Stimulated activated CD8-positive, alpha-beta memory T cell treated with anti-CD3 and anti-CD28 coated beads, Interleukin-7, amount 100 ng/mL, for 1 hour (primary cell): ENCODE measurements at places on chromosomes 12 and 14.

GRCh38 chr14:74891870-74892269 lies 10.2 kb downstream of the DLST start:
- DNase-seq = no peak

GRCh38 chr14:56341766-56342493 lies 223.7 kb downstream of the PELI2 start:
- no peak for DNase-seq

DNA sequence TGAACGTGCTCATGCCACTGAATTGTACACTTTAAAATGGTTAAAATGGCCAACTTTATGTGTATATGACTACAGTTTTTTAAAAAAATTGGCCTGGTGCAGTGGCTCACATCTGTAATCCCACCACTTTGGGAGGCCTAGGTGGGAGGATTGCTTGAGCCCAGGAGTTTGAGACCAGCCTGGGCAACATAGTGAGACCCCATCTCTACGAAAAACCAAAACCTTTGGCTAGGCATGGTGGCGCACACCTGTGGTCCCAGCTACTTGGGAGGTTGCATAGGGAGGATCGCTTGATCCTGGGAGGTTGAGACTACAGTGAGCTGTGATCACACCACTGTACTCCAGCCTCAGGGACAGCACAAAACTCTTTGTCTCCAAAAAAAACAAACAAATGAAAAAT lies 5.3 kb downstream of the BRI3BP start:
- no peak for DNase-seq

DNA sequence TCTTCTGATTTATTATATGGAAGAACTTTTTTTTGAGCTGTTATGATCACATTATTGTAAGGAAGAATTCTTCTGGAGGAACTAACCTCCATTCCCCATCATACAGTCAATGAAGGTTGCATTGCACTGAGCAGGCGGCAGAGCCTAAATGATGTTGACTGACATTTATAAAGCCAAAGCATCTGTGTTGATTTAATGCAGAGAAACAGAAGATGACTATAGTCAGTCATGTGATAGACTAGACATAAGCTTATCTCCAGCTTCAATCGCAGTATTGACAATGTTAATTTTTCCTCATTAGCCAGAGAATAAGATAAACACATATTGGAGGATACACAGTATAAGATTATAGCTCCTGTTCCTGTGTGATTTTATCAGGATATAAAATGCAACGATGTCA lies 82.0 kb downstream of the PRICKLE1 start:
- no peak for DNase-seq

GRCh38 chr14:30564868-30565248 lies 5.9 kb downstream of the G2E3 start:
- no peak for DNase-seq

GRCh38 chr14:53306267-53306721 lies 153.2 kb upstream of the DDHD1 start:
- DNase-seq = peak; percentile 8

DNA sequence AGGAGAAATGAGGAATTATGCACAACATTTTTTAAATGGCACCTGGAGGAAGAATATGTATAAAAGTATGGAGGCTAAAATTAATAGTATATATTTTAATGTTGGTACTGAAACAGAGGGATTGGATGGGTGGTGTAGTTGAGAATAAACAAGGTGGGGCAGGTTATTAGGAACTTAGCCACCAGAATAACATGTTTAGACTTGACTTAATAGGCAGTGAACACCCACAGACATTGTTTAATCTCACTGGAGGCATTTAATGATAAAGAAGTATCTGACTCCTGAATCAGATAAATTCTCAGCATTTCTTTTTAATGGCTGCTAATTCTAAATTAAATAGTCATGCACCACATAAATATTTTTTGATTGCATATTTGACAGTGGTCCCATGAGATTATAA lies 139.7 kb downstream of the CNTN1 start:
- no peak for DNase-seq

GRCh38 chr12:64938179-64938578 lies 113.7 kb downstream of the TBC1D30 start:
- no peak for DNase-seq
